ENCODE measurements at places on chromosomes 1 and 21.

DNA sequence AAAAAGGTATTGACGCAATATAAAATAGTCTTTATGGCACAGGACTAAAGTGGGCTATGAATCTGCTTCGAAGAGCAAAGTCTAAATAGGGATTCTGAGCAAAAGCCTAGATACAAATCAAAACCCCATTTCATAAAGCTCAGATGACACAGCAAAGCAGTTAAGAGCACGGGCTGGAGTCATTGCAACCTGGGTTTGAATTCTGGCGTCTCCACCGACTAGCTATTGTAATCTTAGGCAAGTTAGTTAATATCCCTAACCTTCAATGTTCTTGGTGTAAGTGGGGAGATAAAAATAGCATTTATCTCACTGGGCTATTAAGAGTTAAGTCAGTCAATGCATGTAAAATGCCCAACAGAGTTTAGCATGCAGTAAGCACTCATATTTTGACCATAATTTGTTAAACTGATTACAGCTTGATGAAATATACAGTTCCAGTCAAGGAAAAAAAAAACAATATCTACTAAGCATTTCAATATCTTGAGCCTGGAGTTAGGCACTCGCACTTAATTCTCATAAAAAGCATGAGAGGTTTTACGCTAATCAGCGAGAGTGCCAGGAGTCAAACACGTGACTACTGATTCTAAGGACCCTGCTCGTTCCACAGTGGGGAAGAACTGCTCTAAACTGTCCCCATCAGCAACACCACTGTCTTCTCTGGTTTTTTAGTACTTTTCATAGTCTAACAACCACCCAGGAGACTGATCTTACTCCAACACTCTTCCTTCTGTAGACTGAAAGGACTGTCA, 75.5 kb downstream of the JAK1 start:
- no peak for DNase-seq

DNA sequence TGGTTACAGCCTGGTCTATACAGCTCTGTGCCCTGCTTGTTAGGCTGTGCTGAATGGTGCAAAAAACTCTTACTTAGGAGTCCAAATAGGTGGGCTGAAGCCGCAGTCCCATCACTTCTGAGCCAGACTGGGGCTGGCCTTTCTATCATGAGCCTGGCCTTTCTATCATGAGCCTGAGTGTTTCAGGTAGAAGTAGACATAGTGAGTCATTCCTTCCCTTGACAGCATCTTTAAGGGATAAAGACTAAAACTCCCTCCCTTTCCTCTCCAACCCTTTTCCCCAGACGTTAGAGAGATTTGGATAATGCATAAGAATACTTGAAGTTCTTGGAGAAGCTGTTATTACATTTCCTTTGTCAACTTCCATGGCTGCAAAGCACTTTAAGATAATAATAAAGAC, 46.5 kb upstream of the PARP1 start:
- no peak for DNase-seq

- DNase-seq = peak; percentile 82
These were observed 1.9 kb downstream of the ANKRD34A start for GRCh38 chr1:145962157-145963102.

- DNase-seq = peak; percentile 24
These were observed 1.1 kb downstream of the LUZP1 start for GRCh38 chr1:23167353-23168078.

- DNase-seq = no peak
These were observed 918.2 kb upstream of the ADGRL2 start for GRCh38 chr1:80882553-80882952.

- no peak for DNase-seq
These were observed 87.4 kb downstream of the ADGRL4 start for GRCh38 chr1:78919150-78919549.

- DNase-seq = no peak
These were observed 140.5 kb upstream of the L1TD1 start for GRCh38 chr1:62054188-62054587.

GRCh38 chr1:42210421-42211133, 46.0 kb upstream of the GUCA2A start:
- DNase-seq = no peak

- DNase-seq = no peak
These were observed 184.3 kb downstream of the NEGR1 start for GRCh38 chr1:72097851-72098570.

GRCh38 chr1:3774946-3775489, 2.5 kb downstream of the SMIM1 start:
- DNase-seq = no peak

DNA sequence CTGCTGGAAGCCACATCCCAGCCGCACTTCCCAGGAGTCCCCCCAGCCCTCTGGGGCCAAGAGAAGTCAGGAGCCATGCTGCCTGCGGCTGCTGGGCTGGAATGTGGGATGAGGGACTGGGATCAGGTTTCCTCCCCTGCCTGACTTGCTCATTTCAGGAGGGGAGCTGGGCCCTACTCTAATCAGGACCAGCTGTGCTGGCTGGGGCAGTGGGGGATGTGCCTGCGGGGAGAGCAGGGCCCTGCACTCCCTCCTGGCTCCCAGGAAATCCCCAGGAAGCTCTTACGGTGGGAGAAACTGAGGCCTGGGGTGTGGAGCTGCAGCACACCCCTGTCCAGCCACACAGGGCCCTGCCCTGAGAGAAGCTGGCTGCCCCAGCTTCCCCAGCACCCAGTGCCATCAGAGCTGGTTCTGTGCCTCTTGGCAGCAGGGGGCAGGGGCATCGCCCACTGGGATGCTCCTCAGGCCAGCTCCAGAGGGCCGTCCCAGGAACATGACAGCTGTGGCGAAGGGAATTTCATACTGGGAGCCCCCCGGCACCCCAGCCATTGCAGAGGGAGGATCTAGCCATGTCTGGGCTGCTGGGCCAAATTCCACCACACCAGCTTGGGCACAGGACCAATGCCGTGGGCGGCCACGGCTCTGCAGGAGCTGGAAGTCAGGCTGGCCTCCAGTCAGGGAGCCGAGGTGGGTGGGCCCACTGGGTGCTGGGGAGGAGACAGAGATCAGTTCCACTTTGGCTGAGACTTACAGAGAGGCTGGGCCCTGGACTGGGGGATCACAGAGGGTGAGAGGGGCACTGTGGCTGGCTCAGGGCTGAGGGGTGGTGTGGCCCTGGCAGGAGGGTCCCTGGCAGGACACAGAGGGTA, 21.3 kb upstream of the PRSS38 start:
- DNase-seq = no peak

DNA sequence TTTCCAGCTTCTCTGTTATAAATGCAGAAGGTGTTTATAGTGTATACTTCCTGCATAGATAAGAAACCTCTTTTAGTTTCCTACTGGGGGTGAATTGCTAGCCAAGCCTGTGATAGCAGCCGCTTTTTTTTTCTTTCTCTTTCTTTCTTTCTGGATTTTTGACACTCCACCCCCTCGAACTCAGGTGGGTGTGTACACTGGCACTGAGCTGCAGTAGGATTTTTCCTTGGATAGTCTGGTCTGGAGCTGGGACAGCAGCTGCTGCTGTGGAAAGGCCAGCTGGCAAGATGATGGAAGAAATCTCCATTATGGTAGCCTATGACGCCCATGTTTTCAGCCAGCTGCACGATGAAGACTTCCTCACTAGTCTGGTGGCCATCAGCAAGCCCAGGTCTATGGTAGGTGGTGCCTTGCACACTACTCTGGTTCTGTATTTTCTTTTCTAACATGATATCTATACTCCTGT, 122.5 kb upstream of the CACYBP start:
- DNase-seq = peak; percentile 18

GRCh38 chr1:67429528-67430357, 459 bp downstream of the SERBP1 start:
- peak; percentile 28 for DNase-seq

DNA sequence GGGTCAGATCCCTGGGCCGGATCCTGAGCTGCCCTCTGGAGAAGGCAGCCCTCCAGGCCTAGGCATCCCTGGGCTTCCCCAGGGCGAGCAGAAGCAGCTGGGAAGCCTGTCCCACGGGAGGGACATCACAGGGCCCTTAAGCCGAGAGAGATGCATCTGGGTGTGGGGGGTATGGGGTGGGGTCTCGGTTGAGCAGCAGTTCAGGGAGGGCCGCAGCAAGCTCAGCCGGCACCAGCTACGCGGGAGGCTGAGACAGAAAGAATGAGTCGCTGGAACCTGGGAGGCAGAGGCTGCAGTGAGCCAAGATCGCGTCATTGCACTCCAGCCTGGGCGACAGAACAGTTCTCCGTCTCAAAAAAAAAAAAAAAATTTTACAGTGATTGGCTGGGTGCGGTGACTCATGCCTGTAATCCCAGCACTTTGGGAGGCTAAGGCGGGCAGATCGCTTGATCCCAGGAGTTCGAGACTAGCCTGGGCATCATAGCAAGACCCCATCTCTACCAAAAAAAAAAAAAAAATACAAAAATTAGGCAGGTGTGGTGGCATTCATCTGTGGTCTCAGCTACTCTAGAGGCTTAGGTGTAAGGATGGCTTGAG, 37.7 kb downstream of the RRP1 start:
- no peak for DNase-seq

DNA sequence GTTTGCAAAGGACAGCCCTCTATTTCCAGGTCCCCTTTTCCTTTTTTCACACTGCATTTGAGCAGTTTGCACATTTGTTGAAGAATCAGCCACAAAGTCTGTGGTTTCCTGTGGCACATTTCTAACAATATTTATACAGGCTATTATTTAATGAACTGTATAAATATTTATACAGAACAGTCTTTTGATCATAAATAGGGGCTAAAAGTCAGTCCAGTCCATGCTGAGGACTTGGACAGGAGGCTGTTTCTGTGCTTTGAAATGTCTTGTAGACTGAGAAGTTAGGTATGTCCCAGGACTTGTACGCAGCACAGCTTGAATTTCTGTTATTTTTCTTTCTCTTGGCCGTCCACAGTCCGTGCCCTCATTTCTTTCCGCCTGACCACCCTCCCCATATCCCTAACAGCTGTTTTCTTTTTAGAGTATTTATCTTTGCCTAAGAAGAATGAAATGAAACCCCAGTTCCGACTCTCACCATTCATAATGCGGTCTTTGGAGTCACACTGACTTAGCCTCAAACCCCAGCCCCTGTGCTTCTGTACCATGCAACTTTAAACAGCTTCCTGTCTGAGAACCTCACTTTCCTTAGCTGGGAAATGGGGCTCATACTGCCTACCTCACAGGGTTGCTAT, 19.7 kb downstream of the FGGY start:
- no peak for DNase-seq

GRCh38 chr1:2291577-2291976, 63.5 kb downstream of the SKI start:
- DNase-seq = no peak

- DNase-seq = no peak
These were observed 3.4 kb downstream of the FCER1G start for GRCh38 chr1:161218301-161219077.

GRCh38 chr21:42674351-42674940, 21.0 kb downstream of the PDE9A start:
- no peak for DNase-seq

DNA sequence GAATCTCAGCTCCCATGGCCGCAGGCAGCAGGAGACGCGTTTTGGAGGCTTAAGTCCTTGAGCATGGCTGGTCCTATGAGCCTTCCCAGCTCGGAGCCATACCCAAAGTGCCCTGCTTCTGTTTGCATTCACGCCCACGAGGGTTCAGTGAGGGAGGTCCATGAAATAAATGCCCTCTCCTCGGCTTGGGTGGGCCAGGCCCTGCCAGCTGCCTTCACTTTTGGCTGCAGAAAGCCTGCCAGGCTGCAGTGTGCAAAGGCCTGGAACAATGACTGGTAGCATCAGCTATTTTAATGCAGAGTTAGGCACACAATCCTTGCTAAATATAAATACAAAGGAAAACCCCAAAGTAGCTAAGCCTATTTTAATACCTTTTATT, 49.4 kb downstream of the H3-3A start:
- no peak for DNase-seq

- no peak for DNase-seq
These were observed 26.2 kb upstream of the CD1D start for GRCh38 chr1:158154501-158154900.

DNA sequence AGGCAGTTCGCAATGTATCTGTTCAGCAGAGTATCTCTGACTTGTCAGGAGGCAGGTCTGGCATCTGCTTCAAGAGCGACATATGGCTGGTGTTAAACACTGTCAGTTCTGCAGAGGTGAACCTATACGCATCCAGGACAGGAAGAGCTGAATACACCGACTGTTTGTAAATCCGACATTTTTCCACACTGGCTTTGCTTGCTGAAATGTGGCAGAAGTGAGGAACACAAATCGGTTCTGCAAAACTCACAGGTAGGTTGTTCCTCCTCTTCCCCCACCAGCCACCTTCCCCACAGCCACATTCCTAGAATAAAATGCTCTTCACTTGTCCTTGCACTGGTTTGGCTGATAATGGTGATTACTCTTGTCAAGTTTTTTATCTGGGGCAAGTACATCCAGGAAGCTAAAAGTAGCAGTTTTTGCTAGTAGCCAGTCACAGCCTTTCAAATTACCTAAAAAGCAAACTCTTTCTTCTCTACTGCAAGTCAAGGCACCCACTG, 289.2 kb downstream of the GRIK1 start:
- DNase-seq = no peak

GRCh38 chr1:48493041-48493440, 21.0 kb upstream of the SPATA6 start:
- DNase-seq = no peak

GRCh38 chr1:118821801-118822200, 166.3 kb downstream of the TBX15 start:
- no peak for DNase-seq

GRCh38 chr1:100076744-100077143, 56.0 kb downstream of the SASS6 start:
- DNase-seq = no peak

- DNase-seq = peak; percentile 73
These were observed 266.9 kb downstream of the ASTN1 start for GRCh38 chr1:176897350-176898236.

DNA sequence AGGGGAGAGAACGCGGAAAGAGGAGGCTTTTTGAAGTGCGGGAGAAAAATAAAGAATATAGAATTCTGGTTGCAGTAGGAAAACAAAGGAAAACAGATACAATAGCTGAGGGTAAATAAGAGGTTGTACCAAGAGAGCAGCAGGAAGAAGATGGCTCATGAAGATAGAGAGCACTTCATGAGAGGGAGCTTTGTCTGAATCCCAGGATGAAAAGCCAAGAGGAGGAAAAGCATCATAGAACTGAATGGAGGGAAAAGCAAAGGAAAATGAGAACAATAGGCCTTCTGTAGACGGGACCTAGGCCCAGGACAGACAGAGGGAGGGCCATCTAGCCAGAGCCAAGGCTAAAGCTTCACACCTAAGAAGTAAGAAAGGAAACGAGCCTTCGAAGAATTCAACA, 49.5 kb downstream of the ATP6V1G3 start:
- peak; percentile 23 for DNase-seq

- DNase-seq = peak; percentile 67
These were observed 509 bp downstream of the ADAMTS4 start for GRCh38 chr1:161198194-161198896.

- DNase-seq = peak; percentile 21
These were observed 496.4 kb downstream of the SETD4 start for GRCh38 chr21:35563885-35564451.

- DNase-seq = no peak
These were observed 15.3 kb downstream of the DNAJC11 start for GRCh38 chr1:6686294-6686693.

- no peak for DNase-seq
These were observed 152.7 kb downstream of the DAB1 start for GRCh38 chr1:57270927-57271698.

- DNase-seq = no peak
These were observed 6.0 kb upstream of the SEC16B start for GRCh38 chr1:177975588-177976495.

- no peak for DNase-seq
These were observed 14.6 kb downstream of the RIPK4 start for GRCh38 chr21:41752231-41752681.

Data from Ammon's horn (tissue), 1 donor.